ENCODE measurements at places on chromosomes 6 and 20. TPM values are rescaled to one million over a fixed set of nuclear protein-coding genes. Genes with fewer than 3 reads are reported as not detected.

Gene SMIM8
- 19.4 TPM for polyA plus RNA-seq

Gene PACSIN1
- 0.65 TPM for polyA plus RNA-seq

Gene CNR1
- polyA plus RNA-seq, result 0.87 TPM

Gene POFUT1
- polyA plus RNA-seq, result 50.1 TPM

Gene ABT1
- polyA plus RNA-seq, result 14.9 TPM
